Urinary bladder (tissue), 4 donors: ENCODE measurements at places on chromosomes 16 and 17. TPM values are rescaled to one million over a fixed set of nuclear protein-coding genes. Genes with fewer than 3 reads are reported as not detected.

CEMP1 gene
- polyA plus RNA-seq, result 0.85 TPM

RGS9 gene
- polyA plus RNA-seq, result 9.0 TPM

GRCh38 chr17:62652251-62653001, 25.0 kb downstream of the MRC2 start:
- DNase-seq, result no peak

DNA sequence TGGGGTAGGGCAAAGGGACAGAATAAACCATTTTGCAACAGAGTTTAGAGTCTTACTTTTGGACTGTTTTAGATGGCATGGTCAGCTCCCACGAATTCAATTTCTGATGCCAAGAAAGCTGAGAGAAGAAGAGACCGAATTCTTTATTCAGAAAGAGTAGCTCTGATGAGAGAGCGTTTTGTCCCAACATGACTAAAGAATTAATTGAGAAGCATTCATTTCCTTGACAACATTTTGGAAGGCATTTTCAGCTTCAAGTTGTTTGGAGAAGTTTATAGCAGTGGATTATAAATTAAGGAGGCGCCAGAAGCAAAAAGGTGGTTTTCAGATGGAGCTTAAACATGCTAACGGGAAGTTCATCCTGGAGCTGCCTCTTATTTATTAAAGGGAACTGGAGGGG, 12.2 kb downstream of the GAN start:
- no peak for DNase-seq

- no peak for DNase-seq
These were observed 63.6 kb downstream of the TNFRSF13B start for GRCh38 chr17:16908273-16908672.
